Activated B cell treated with CpG ODN at 0.5 μM for 24 hours (primary cell): ENCODE measurements at places on chromosomes 16 and 17. TPM values are rescaled to one million over a fixed set of nuclear protein-coding genes. Genes with fewer than 3 reads are reported as not detected.

DNA sequence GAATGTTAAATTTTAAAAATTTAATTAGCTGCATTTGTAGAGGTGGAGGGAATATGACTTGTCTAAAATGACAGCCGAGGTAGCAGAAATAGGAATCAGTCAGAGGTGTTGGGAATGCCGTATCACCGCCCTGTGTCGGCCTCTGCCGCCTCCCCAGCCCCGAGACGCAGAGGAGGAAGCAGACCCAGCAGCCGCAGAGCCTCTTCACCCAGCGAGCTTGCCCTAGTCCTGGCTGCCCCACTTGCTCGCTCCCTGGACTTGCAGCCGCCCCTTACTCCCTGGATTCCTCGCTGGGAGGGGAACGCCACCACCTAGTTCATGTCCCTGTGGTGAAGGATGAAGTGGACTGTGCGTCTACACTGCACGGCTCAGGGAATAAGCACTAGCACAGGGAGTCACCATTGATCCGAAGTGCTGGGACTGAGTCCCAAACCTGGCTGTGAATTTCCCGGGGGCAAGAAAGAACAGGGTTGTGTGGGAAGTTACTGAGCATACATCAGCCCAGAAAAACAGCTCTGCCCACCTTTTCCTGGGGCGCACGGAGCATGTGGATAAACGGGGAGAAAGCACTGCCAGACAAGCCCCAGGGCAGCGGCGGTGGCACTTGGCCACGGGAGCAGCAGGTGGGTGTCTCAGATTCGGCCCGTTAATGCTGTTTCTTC lies 76.8 kb downstream of the RPTOR start:
- no peak for DNase-seq

DNA sequence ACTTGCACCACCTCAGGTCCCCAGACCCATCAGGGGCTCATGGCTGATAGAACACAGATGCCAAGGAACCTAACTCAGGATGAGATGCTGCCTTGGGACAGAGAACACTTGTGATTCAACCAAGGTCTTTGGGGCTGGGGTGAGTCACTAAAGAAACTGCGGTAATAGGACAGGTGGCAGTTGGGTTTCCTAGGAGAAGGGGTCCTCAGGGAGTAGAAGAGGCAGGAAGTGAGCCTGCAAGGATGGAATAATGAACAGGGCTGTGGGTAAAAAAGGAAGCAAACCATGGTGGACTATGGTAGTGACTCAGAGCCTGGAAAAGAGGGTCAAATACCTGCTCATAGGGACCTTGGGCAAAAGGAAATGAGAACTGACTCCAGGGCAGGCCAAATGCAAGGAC lies 6.5 kb upstream of the PNPO start:
- no peak for DNase-seq

ABCA9 gene
- 0.04 and 0.10 TPM in 2 replicates for total RNA-seq

DHRS7C gene
- total RNA-seq, result not detected in 2 replicates

CHMP6 gene
- total RNA-seq, result 35.1 and 36.6 TPM in 2 replicates
